ENCODE measurements at places on chromosomes 5 and 9. TPM values are rescaled to one million over a fixed set of nuclear protein-coding genes. Genes with fewer than 3 reads are reported as not detected.
A peak's percentile ranks its signal among the peaks of the same experiment; 100 is the strongest.

Gene SNCAIP
- 6.2 TPM for total RNA-seq

Gene PAIP2
- 47.8 TPM for total RNA-seq

Gene SPINK1
- not detected for total RNA-seq

Gene POLR3G
- total RNA-seq, result 1.8 TPM

Gene CDH9
- total RNA-seq, result not detected

Gene TMCO6
- total RNA-seq, result 8.3 TPM

Gene MYMK
- total RNA-seq, result not detected

DNA sequence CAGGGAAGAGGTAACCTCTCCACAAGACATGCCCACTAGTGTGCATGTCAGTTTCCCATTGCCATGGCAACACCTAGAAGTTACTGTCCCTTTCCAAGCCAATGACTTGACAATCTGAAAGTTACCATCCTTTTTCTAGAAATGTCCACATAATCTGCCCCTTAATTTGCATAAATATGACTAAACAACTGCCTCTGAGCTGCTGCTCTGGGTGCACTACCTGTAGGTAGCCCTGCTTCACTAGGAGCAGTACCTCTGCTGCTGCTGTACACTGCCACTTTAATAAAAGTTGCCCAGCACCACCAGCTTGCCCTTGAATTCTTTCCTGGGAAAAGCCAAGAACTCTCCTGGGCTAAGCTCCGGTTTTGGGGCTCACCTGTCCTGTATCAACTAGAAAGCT is 392.4 kb downstream of the NTRK2 start:
- no peak for DNase-seq

DNA sequence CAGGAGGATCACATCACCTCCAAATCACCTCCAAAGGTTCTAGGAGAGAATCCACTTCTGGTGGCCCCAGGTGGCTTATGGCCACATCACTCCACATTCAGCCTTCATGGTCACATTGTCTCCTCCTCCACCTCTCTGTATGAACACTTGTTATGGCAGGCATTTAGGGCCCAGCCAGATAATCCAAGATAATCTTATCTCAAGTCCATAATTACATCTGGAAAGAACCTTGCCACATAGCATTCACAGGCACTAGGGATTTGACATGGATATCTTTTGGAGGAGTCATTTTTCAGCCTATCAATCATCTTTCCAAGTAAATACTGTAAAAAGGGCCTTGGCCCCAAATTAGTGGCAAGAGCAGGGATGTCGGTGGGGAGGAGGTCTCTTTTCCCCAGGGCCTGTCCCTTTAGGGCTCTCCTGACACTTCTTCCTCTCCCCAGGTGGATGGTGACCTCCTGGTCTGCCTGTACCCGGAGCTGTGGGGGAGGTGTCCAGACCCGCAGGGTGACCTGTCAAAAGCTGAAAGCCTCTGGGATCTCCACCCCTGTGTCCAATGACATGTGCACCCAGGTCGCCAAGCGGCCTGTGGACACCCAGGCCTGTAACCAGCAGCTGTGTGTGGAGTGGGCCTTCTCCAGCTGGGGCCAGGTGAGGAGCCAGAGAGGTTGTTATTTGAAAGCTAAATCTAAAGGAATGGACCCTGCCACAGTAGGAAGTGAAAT is 140.9 kb downstream of the SAXO1 start:
- no peak for DNase-seq

DNA sequence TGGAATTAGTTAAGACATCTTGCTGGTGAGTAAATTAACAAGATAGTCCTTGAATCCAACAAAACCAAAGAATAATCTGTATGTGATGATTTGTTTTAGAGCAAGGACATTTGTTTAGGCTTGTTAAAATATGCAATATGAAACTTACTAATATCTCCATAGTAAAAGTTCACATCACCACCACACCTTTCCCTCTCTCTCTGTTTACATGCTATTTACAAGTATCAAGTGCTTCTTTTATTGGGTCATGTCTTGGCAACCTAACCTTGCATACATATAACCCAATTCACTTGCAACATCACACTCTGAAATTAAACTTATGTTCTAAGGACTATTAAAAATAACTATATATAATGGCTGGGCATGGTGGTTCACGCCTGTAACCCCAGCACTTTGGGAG is 161.3 kb downstream of the CCDC192 start:
- DNase-seq, result no peak

DNA sequence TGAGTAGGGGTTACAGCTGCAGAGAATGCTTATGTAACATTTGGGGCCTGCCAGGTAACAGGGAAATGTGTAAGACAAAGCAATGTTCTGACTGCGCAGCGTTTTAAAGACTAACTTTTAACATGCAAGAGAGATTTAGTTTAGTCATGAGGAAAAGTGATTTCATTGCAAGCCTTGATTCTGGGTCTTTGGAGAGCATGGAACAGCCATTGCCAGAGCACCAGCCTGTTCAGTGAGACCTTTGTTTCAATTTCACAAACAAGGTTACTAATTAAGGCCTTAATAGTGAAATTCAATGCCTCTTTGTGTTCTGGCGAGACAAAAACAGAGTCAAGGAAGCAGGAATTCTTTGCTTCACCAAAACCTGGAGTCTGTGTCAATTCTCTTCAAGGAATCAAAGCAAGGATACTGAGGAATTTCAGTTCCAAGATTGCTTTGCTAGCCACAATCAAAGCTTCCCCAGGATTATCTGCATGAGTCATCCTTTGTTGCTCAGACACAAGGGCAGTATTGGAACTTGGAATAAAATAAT is 14.4 kb downstream of the CKMT2 start:
- DNase-seq, result no peak

DNA sequence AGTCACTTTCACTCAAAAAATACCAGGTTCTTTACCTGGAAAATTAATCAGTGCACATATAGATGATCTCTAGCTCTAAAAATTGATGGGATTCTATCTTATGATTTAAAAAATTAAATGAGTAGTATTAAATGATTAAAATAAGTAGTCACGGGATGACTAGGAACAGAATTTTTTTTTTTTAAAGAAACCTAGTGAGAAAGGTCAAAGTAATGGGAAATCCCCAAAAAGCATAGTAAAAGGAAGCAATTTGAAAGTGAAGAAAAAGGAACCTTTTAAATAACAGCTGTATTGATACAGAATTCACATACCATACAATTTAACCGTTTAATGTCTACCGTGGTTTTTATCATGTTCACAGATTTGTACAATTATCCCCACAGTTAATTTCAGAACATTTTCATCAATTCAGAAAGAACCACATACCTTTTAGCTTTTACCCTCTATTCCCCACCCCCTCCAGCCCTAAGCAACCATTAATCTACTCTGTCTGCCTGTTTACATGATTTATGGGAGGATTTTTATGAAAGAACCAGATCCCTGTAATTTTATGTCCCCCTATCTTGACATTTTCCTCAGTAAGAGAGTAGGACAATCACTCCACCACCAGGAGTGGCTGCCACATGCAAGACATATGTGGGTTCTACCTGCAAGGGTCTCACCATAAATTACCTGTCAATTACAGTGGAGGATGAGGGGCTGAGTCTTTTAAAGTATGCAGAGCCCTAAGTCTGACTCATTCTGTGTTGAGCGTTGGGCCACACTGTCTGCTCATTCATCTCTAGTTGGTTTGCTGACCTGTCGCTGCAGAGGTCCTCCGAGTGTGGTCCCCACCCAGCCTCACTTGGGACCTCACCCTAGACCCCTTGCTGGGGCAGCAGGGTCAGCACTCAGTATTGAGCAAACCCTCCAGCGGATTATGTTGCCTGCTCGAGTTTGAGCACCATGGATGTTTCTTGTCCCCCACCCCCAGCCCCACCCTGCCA is 16.0 kb downstream of the ANKRD33B start:
- no peak for DNase-seq

DNA sequence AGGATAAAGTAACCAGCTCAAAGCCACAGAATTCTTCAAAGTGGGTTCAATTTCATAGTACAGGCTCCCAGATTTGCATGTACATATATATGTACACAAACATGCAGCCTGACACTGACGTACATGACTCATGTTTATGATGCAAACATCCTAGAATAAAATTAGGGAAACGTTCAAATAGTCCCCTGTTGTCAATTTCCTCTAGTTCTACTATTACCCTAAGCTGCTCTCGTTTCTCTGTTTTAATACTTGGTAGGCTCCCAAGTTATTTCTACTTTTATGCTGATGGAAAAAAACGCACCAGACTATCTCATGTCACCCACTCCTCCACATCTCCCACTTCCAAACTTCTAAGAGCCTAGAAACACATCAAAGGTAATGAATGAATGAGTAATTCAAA is 229.7 kb downstream of the EPB41L4A start:
- no peak for DNase-seq

- no peak for DNase-seq
Measured at GRCh38 chr9:70746760-70747159, 332.3 kb upstream of the KLF9 start.

- no peak for DNase-seq
Measured at GRCh38 chr5:62283861-62284260, 22.1 kb upstream of the KIF2A start.

GRCh38 chr5:87827539-87827938 is 414.8 kb upstream of the CCNH start:
- no peak for DNase-seq

- no peak for DNase-seq
Measured at GRCh38 chr5:65818592-65818991, 96.6 kb downstream of the NLN start.

DNA sequence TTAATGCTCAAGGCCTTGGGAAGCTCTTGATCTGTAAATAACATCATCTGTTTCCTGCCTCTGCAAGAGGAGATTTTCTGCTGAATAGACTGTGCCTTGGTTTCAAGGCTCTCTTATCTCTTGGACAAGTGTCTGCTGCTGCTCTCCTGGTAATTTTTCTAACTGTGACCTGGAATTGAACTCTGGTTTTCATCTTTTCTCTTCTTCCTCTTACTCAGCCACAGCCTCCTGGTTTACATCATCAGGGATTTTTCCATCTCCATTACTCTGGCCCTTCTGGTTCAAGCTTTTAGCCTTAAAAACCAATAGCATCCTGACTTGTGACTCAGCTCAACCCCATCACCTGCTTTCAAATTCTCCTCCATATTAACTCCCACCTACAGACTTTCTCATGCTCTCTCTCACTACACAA is 49.6 kb upstream of the ITGA1 start:
- DNase-seq, result no peak

DNA sequence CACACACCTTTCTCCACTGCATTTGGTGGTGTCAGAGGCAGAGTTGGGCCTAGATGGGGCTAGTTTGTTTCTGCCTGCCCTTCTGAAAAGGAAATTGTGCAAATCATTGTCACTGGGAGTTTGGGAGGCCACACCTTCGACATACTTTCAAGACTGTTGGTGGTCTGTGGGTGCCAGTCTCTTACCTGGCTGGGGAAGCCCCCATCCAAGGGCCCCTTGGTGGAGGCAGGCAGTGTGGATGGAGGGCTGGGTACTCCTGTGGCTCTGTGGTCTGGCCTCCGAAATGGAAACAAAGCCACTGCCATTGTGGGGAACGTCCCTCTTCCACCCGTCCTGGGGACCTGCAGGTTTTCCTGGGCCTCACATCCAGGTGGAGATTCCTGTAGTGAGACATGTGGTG is 10.9 kb upstream of the PHYHD1 start:
- peak; percentile 30 for DNase-seq

- peak; percentile 65 for DNase-seq
Measured at GRCh38 chr9:16828340-16829281, 41.9 kb downstream of the BNC2 start.

GRCh38 chr5:60163762-60164161 is 270.2 kb upstream of the PDE4D start:
- no peak for DNase-seq

DNA sequence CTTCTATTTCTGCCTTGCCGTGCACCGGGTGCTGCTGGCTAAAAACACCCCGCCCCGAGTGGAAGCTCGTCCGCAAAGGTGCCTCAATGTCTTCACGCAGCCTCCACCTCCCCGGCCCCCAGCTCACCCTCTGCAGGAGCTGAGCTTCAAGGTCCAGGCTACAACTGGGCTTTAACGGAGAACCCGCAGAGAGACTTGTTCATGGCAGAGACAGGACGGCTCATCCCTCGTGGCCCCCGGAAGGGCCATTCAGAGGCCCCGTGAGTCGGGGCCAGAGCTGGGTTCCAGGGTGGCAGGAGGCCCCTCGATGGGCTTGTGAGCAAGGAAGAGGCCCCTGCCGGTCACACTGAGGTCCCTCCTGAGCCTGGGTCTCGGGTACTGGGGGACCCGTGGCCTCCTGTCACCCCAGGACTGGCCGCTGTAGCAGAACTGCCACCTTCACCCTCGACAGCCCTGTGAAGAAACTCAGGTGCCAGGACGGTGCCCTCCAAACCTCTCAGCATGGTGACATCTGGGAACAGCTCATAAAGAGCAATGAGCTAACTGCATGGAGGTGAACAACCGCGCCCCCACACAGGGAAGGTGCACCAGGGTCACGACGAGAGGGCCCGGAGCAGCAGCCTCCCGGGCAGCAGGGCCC is 58.0 kb upstream of the UBAC1 start:
- DNase-seq, result peak; percentile 51

DNA sequence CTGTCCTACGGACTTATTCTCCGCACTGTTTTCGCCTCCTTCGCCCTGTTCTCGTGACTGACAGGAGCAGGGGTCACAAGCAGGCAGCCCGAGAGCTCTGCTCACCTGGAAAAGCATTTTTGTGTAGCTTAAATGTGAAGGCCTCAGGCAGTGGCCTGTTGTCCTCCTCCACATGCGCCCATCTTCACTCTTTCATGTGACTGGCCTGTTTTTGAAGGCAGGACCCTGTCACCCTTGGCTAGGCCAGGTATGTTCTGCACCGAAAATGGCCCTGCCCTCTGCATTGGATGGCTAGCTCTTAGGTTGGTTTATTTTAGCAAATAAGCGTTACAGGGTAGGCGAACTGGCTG is 614 bp upstream of the CPLANE1 start:
- no peak for DNase-seq

DNA sequence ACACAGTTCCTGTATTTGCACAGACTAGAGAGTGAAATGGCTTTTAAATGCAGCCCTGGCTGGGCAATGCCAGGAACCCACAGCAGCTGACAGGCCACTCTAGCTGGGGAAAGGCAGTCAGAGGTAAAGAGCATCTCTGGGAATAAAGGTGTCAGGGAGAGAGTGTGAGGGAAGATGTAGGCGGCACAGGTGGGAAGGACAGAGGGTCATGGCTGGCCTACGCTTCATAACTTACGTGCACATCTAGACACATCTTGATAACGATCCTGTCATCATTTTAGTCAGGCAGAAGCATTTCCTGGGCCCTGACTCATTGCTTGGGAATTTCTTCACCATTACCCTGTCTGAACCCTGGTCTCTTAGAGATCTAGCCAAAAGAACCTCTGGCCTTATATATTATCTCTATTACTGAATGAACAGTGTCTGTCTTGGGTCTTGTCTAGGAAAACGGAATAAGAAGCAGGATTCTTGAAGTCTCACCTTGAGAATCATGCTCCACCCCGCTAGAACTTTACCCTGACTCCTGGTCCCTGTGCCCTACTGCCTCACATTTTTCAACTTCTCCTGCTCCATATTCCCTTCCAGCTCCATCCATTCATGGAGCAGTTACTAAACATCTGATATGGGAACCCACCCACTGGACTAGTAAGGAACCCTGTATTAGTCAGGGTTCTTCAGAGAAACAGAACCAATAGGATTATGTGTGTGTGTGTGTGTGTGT is 106.4 kb upstream of the ELL2 start:
- peak; percentile 18 for DNase-seq
